ENCODE measurements at places on chromosomes 16 and 17.

DNA sequence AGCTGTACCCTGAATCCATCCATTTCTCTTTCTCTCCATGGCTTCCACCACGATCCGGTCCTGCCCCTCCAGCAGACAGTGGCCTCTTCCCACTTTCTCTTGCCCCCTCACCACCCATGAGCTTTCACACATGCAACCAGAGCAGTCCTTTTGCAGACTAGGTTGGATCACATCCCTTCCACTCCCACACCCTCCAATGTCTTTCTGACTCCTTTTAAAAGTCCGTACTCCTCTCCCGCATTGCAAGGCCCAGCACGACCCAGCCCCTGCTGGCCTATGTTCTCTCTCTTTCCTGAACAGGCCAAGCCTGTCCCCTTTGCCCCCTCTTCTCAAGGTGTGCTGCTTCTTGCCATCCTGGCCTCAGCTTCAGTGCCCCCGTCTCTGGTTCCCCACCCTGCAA, 22.5 kb upstream of the DNAI2 start:
- no peak for DNase-seq

- no peak for DNase-seq
Measured at GRCh38 chr17:5361426-5361825, 58.0 kb downstream of the NUP88 start.

DNA sequence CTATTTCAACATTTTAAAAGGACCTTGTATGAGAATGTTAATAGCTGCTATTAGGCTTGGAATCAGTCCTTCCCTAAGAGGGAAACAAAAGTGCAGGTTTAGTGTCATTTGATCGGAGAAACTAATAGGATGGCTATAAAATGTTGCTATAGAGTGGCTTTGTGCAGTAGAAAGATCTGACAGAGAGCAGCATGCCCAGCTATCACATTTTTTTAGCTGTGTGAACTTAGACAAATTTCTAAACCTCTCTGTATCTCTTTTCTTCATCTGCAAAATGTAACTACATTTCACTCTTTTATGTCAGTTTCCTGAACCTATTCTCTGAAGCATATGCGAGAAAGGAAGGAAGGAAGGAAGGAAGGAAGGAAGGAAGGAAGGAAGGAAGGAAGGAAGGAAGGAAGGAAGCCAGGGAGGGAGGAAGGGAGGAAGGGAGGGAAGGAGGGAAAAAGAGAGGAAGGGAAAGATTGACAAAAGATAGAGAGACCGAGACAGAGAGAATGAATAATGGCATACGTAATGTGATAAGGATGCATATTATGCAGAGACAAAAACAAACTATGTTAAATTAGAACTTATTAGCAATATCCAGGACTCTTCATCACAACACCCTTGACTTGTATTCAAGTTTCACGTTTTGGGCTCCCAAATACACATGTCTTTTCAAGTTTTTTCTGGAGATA, 52.6 kb upstream of the CDH8 start:
- no peak for DNase-seq

DNA sequence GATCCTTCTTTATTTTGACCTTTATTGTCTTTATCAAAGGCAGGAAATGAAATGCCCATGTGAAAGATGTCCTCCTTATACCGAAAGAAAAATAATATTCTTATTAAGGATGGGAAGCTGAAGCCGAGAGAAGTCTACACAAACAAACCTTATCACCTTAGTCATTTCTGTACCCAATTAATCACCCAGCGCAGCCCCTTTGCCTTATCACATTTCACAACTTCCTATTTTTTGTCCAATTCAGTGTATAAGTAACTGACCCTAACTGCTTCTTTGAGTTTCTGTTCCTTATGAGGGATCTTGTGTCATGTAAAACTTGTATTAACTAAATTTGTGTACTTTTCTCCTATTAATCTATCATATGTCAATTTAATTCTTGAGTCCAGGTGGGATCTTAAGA, 16.4 kb upstream of the CCL23 start:
- DNase-seq, result no peak
